NCI-H2107 (cell line): ENCODE measurements at places on chromosomes 12 and 14.
A peak's percentile ranks its signal among the peaks of the same experiment; 100 is the strongest.

- DNase-seq, result no peak
Measured at GRCh38 chr14:97592341-97592980, 795.3 kb downstream of the VRK1 start.

DNA sequence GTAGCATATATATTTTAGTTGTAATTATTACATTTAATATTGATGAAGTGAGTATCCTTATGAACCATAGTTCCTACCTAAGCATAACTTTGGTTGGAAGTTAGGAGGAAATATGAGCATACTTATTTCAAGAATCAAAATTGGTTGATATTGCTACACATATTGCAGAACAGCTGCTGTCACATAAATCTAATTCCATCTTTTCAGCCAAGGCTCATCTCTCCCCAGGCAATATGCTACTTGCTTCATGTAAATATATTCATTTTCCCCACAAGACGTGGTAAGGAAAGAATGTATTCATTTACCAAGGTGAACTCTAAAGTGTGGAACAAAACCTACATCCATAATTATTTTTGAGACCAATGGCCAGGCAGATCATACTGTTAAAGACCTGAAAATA, 62.5 kb upstream of the HIF1A start:
- DNase-seq, result no peak

- no peak for DNase-seq
Measured at GRCh38 chr14:76581592-76581991, 179.7 kb upstream of the VASH1 start.

DNA sequence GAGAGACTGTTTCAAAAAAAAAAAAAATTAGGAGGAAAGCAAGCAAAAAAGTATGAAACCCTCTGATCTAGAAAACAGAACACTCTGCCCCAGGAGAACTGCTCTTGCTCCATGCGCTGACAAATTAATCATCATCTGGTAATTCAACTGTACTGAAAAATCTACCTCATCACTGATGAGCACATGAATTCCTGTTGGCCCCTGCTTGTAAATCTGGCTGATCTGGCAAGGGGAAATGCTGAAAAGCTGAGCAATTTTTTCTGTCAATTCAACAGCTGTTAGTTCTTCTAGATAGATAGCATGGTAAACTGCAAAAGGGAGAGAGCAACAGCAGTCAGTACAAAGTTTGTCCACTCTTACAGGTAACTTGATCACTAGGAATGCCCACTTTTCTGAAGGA, 15.2 kb upstream of the CSRNP2 start:
- DNase-seq, result no peak

DNA sequence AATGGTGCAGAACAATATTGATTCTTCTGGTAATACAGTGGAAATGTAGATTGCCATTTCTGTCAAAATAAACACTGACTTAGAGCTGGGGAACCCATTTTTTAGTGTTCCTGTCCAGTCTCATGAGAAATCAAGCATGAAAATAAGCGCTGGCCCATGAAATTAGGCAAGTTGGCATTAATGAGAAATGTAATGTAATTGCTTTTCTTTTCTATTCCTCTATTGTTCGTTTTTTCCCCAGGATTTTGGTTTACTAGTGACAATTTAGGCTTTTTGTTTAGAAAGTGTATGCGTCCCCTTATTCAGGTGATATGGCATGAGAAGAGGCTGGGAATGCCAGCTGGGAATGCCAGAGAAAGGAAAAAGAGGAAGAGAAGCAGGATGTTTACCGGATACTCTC, 64.4 kb upstream of the KICS2 start:
- DNase-seq, result no peak

DNA sequence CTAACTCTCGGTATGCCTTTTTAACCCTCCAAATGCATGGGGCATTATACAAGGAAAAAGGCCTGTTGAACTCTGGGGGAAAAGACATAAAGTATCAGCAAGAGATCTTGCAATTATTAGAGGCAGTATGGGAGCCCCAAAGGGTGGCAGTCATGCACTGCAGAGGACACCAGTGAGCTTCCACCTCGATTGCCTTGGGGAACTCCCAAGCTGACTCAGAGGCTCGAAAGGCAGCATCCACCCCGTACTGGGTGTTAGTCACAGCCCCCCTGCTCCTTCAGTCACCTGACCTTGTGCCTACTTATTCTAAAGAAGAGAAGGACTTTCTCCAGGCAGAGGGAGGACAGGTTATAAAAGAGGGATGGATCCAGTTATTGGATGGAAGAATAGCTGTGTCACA, 781.4 kb upstream of the TMEM132C start:
- peak; percentile 11 for DNase-seq
